ENCODE measurements at places on chromosomes 11 and 22. TPM values are rescaled to one million over a fixed set of nuclear protein-coding genes. Genes with fewer than 3 reads are reported as not detected.

The KRTAP5-10 gene
- total RNA-seq: not detected

The TPH1 gene
- total RNA-seq: 0.08 TPM

The BATF2 gene
- total RNA-seq: 2.0 TPM

The TUB gene
- 20.5 TPM for total RNA-seq

The SLC22A8 gene
- total RNA-seq: not detected

The FAT3 gene
- total RNA-seq: 0.24 TPM

The ABTB2 gene
- 15.9 TPM for total RNA-seq

The KCNQ1 gene
- total RNA-seq: 33.4 TPM

The PTPN5 gene
- 1.0 TPM for total RNA-seq

The APOA5 gene
- not detected for total RNA-seq

The BTG4 gene
- total RNA-seq: not detected

The OR8A1 gene
- not detected for total RNA-seq

The C11orf42 gene
- total RNA-seq: not detected

The OR5P2 gene
- total RNA-seq: not detected
